HS-5 (cell line): ENCODE measurements at places on chromosomes 1 and 21.

DNA sequence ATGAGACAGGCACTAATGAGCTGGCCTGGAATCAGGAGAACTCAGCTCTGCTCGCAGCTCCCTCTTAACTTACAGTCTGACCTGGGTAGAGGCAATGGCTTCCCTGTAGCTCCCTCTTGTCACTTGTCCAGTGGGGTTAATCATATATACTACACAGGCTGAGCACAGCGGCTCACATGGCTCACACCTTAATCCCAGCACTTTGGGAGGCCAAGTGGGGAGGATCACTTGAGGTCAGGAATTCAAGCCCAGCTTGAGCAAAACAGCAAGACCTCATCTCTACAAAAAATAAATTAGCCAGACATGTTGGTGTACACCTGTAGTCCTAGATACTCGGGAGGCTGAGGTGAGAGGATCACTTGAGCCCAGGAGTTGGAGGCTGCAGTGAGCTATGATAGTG, 4.2 kb downstream of the S100A6 start:
- no peak for DNase-seq

DNA sequence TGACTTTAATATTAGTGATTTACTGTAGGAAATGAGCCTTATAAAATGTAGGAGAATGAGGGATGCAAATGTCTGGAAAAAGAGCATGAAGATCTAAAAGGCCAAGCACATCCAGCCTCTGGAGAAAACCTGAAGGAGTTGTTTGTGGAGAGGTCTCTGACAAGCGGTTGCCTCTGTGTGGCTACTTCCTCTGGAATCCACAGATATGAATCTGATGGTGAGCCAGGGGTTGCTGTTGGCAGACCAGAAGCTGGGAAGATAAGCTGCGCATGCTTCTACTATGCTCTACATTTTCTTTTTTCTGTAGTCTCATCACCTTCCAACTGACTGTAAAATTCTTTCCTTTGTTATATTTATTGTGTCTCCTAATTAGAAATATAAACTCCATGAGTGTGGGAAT, 248.6 kb downstream of the OLFM3 start:
- DNase-seq = no peak

DNA sequence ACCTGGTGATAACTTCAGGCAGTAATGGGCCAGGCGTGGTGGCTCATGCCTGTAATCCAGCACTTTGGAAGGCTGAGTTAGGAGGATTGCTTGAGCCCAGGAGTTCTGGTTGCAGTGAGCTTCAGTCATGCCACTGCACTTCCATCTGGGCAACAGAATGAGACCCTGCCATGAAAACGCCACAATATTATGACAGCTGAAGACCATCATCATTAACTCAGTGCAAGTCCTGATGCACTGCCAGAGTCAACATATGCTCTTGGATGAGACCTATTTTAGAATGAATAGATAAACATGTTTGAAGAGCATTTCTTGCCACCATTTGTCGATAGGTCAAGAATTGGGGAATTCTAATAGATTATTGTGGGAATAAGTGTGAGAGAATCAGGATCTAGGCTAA, 26.4 kb downstream of the HENMT1 start:
- no peak for DNase-seq

GRCh38 chr1:93595266-93595665, 86.4 kb downstream of the BCAR3 start:
- DNase-seq = no peak

- no peak for DNase-seq
Measured at GRCh38 chr1:153961421-153961820, 1.9 kb downstream of the SLC39A1 start.

- no peak for DNase-seq
Measured at GRCh38 chr21:46223217-46223616, 5.4 kb downstream of the LSS start.

GRCh38 chr21:26800970-26801431, 44.2 kb downstream of the ADAMTS1 start:
- DNase-seq = no peak

DNA sequence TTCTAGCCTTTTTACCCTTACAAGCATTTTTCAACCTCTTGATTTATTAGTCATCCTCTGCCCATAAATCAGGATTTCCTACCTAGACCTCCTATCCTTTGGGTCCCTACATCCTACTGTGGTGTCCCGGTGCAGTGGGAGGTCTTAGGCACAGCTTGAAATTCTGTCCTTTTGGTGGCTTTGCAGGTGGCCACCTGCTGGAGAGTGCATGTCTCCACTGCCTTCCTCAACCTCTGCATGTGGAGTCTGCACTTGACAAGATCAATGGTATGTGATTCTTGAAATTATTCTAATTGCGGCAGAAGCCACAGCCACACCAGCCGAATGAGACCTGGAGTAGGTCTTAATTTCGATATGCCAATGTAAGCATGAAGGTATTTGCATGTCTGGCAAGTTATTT, 11.4 kb upstream of the KCNA3 start:
- no peak for DNase-seq

GRCh38 chr1:75136921-75137641, 2.9 kb downstream of the LHX8 start:
- peak; percentile 2 for DNase-seq

DNA sequence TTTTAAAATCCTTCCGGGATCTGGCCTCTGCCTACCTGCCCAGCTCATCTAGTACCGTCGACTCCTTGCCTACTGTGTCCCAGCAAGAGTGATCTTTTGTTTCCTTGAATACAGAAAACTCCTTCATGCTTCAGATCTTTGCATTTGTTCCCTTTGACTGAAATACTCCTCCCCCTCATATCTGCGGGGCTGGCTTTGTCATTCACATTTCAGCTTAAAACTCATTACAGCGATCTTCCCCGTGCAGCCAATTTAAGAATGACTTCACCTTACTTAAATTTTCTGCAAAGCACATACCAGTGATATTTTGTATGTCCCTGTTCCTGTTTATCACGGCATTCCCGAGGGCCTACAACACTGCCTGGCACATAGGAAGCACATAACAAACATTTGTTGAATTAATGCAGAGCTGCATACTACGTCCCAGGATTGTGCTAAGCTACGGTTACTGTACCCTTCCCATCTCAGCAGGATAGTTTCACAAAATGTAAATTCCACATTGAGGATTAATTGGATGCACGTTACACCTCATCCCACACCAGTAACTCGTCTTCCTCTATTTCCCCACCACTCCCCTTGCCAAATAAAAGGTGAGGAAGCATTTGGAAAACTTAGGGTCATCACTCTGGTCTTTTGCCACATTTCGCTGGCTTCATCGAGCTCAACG, 837 bp upstream of the DESI2 start:
- DNase-seq = no peak

- DNase-seq = no peak
Measured at GRCh38 chr21:44568667-44569556, 4.6 kb upstream of the KRTAP10-4 start.

DNA sequence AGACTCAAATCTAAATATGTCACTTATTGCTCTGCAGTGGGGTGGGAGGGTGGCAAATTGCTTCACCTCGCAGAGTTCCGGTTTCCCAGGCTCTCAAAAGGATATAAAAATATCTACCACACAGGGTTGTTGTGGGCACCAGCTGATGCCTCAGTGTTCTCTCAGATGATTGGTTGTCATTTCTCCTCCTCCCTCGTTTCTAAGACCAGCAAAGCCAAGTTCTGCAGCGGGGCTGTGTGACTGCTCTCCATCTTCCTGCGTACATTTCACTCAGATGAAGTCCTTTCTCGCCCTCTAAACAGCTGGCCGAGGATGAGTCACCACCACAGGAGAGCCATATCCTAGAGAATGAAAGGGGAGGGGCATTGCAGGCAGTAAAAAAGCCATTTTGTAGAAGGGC, 35.0 kb upstream of the VWA5B1 start:
- peak; percentile 50 for DNase-seq

- DNase-seq = peak; percentile 100
Measured at GRCh38 chr1:153670859-153671627, at the start of gene ILF2. Gene ILF2, minus strand, starts transcription at chr1:153670993. Its CDS starts 71 bp downstream, at chr1:153670922.

DNA sequence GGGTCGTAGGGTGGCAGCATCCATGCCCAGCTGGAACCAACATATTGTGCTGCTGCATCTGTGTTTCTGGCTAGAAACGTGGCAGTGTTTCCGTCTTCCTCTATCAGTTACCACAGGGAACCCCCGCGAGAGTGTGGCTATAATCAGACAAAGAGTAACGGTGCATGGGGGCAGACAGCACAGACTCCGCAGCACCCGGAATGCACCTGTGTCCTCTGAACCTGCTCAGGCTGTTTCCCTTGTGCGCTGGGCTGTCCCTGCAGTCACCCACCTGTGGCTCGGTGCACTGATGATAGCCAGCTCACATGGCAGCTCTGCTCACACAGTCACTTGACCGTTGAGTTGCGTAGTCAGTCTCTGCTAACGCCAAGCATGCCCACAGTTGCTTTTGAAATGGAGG, 11.4 kb upstream of the PCBP3 start:
- no peak for DNase-seq

DNA sequence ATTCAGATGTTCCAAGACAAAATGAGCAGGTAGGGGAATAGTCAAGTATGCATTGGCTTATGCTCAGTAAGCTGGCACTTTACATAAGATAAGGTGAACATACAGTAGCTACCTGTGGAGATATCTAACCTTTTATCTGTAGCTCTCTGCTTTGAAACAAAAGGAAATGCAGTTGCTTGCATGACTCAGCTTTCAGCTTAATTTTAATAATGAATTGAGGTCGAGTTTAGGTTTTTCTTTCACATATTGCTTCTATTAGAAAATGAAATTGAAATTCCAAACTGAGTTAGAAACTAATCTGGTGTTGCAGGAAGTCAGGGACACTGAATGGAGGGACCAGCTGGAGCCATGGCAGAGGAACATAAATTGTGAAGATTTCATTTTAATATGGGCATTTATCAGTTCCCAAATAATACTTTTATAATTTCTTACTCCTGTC, 8.3 kb downstream of the FRRS1 start:
- DNase-seq = no peak

GRCh38 chr1:201741763-201742342, 87.1 kb upstream of the IPO9 start:
- no peak for DNase-seq

- DNase-seq = no peak
Measured at GRCh38 chr1:151504759-151505158, 6.4 kb upstream of the CGN start.

GRCh38 chr1:2545754-2546514, 10.2 kb upstream of the TNFRSF14 start:
- DNase-seq = no peak

GRCh38 chr1:58839846-58840835, 56.3 kb upstream of the JUN start:
- DNase-seq = peak; percentile 75
